ENCODE measurements at places on chromosomes 4 and X.
A peak's percentile ranks its signal among the peaks of the same experiment; 100 is the strongest.

DNA sequence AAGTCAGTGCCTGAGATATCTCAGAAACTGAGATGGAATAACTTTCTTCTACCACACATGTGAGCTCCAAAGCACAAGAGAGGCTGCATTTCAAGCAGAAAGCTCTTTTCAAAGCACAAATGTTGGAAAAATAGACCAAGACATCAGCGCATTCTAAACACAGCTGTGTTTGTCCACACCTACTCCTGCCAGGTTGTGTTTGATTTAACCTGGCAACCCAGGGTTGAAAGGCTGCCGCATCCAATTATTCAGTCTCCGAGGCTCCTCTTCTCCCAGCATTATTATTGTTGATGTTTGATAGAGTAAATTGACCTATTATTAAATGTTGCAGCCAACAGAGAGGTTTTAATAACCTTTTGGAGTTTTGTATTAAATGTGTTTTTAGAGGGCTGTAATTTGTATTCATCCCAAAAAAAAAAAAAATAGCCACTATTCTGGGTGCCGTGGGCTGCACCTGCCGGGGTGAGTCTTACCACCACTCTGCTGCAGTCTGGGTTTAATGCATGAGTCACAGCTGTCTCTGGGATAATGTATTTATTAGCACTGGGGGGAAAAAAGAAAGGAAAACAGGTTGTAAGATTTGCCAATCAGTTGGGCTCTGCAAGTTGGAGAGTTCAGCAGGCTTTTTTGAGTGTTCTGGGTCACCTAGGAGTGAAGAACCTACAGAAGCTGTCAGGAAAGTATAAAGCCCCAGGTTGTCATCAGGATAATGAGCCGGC lies 105.2 kb upstream of the NOCT start:
- no peak for DNase-seq

DNA sequence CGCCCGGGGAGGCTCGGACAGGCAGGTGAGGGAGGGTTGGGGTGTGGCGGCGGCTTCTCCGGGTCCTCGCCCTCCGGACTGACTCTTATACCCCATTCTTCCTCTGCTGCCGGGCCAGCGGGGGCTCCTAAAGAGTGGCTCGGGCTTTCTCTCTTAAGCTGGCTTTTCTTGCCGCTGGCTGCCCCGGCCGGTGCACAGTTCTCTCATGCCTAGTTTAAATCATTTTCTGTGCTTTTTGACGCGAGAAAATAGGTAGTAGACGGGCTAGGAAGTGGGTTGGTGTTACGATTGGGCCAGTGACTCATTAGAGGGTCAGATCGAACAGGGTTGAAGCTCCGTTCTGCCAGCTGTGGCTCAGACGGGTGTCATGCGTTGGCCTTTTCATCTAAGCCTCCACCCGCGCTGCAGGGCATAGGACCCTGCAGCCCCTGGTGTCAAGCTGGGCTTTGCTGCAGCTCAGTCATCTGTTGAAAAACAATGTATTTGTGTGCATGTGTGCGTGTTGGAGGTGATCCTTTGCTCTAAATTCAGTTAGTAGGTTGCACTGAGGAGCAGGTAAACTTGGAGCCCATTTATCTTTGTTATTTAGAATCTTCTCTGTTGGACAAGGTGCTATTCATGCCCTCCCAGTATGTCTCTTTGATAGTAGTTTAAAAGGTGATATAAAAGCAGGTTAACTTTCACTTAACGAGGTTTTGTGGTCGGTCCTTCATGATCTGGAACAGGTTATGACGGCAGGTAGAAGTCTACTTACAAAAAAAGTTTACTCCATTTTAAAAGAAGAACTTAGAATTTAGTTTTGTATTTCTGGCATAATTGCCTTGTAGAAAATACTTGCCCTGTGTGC lies 802 bp downstream of the BMP2K start:
- DNase-seq = peak; percentile 65

GRCh38 chrX:2490634-2491033 lies 10.1 kb downstream of the DHRSX start:
- no peak for DNase-seq

DNA sequence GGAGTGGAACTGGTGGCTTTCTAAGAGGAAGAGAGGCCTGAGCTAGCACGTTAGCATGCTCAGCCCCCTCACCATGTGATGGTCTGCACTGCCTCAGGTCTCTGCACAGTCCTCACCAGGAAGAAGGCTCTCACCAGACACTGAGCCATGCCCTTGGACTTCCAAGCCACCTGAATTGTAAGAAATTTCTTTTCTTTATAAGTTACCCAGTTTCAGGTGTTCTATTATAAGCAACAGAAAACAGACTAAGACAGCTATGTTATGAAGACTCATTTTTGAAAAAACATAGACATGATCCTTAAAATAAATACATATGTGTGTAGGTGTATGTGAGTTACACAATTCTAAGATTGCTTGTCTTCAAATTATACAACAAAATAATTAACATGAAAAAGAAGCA lies 74.7 kb downstream of the CEP44 start:
- peak; percentile 22 for DNase-seq

GRCh38 chrX:124217304-124218251 lies 114.9 kb upstream of the TEX13D start:
- peak; percentile 50 for DNase-seq

- no peak for DNase-seq
Observed at GRCh38 chrX:115490814-115491213, 70.2 kb upstream of the PLS3 start.

DNA sequence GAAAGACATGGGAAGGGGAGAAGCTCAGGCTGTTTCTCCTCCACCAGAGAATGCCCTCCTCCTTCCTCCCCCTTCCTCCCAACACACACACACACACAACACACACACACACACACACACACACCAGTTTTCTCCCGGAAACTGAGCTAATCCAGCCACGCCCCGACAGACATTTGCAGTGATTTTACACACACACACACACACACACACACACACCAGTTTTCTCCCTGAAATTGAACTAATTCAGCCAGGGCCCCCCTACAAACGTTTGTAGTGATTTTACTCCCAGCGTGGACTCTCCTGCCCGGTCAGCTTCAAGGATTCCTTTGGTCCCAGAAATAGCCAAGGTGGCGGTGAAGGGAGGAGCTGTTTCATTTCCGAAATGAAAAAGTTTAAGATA lies 32.9 kb upstream of the STX18 start:
- DNase-seq = peak; percentile 60

DNA sequence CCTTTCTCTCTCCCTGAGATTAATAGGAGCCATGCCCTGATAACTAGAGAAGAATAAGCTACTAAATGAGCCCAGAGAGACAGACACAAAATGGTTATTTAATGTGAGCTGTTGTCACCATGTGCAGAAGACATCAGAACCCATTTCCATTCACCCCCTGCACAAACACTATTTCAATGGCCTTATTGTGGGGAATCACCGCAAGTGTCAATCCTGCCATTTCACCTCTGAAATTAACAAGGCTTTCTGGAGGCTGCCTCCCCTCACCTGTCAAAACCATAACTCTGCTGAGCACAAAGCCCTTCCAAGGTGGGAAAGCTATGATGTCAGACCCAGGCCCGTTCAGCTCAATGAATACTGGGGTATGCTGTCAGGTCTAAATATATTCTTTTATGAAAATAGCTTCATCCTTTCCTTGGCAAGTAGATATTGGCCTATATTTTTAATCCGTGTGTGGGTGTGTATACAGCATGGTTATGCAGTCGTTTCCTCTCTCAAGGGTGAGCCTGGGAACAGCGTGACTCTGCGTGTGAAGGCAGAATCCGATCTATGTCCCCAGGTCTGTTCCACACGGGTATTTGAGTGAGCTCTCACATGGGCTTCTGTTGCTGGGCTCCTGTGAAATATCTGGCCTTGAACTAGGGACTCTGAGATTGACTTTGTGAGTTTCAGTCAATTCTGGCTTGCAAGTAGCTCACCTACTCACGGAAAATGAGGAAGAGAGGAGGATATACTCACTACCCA lies 266.3 kb downstream of the FBXW7 start:
- DNase-seq = no peak

DNA sequence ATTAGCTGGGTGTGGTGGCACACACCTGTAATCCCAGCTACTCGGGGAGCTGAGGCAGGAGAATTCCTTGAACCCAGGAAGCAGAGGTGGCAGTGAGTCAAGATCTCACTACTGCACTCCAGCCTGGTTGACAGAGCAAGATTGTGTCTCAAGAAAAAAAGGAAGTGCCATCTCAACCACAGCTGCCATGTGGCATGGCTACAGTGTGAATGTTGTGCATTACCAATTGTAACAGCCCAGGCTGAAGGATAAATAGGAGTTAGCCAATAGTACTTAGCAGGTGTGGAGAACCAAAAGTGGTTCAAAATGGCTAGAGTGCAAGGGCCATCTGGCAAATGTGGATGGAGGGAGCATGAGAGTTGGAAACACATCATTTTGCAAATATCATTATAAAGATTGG lies 28.9 kb downstream of the SLC25A5 start:
- DNase-seq = no peak

- no peak for DNase-seq
Observed at GRCh38 chr4:188127214-188127874, 11.9 kb upstream of the TRIML1 start.

DNA sequence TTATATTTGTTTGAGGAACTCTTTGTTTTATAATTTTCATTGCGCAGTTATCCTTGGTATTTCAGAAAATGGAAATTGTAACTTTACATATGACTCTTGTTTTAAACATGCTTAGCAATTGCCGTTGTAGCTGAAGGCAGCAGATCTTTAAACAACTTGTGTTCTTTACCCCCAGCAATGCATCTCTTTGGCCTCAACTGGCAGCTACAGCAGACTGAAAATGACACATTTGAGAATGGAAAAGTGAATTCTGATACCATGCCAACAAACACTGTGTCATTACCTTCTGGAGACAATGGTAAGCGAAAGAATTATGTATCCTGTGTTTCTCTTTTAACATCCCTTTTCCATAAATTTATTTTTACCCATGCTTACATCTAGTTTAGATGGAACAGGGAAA lies 263.6 kb downstream of the DCTD start:
- no peak for DNase-seq

- DNase-seq = no peak
Observed at GRCh38 chr4:119504616-119505015, 124.0 kb downstream of the PDE5A start.

GRCh38 chr4:153582954-153583702 lies 101.0 kb upstream of the TLR2 start:
- DNase-seq = no peak

GRCh38 chrX:40733706-40734105 lies 1.6 kb downstream of the MED14 start:
- no peak for DNase-seq

GRCh38 chr4:76758996-76759395 lies 138.9 kb downstream of the SOWAHB start:
- DNase-seq = peak; percentile 51

DNA sequence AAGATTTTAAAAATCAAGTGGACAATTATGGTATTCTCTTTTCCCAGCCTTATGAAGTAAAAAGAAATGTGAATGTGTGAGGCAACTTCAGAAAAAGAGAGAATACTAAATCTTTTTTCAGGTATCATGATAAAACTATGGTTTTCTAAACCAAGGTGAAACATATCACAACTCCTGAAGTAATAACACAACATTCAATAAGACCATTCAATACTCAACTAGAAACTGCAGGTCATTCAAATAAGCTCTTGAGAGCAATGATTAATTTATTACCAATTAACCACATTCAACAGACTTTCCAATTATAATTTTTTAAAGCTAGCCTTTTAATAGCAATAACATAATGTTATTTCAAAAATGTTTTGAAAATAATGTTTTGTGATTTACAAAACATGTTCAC lies 35.8 kb downstream of the SLC10A7 start:
- DNase-seq = peak; percentile 11

GRCh38 chr4:12595489-12595888 lies 888.7 kb downstream of the RAB28 start:
- DNase-seq = no peak

- peak; percentile 67 for DNase-seq
Observed at GRCh38 chrX:69165087-69165651, at the start of gene PJA1. TSS of gene PJA1 (minus strand) at chrX:69165453. CDS start at chrX:69163073, 2,380 bp downstream.

GRCh38 chr4:184448141-184448540 lies 26.2 kb downstream of the IRF2 start:
- DNase-seq = no peak

GRCh38 chr4:105130945-105131344 lies 15.7 kb upstream of the TET2 start:
- DNase-seq = no peak

DNA sequence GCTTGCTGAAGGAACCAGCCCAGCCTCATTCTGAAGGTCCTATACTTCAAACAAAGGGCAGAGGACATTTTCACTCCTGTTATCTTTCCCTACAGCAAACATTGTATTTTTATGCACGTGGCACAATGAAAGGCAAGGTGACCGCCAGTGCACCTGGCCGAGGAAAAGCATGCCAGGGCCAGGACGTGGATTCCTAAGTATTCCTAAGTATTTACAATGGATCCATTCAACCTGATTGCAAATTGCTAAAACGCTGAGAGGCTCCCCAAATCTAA lies 127.9 kb upstream of the FTHL17 start:
- no peak for DNase-seq

DNA sequence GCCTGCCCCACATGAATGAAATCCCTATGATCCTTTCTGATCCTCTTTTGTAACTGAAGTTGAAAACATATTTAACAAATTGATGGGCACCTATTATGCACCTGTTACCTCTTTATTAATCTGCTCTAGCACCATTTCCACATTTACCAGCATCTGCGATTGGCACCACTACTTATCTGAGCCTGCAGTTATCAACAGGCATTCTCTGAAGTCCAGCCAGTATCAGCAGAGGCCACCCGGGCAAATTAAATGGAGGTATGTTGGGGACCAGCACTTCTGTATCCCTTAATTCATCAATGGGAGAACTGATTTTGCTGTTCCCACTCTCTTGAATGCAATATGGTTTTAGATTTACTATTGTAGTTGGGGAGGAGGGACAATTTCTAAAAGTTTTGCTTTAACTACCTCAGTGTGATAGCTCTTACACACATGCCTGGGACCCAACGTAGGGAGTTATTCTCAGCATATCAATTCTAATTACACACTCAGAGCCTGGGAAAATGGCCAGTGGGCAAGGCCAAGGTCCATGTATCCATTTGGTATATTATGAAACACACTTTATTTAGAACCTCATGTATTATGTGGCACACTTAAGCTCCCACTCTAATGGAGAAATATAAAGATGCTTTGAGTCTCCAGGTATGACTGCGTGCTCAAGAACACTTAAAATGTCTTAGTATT lies 1927.1 kb upstream of the PCDH7 start:
- no peak for DNase-seq

DNA sequence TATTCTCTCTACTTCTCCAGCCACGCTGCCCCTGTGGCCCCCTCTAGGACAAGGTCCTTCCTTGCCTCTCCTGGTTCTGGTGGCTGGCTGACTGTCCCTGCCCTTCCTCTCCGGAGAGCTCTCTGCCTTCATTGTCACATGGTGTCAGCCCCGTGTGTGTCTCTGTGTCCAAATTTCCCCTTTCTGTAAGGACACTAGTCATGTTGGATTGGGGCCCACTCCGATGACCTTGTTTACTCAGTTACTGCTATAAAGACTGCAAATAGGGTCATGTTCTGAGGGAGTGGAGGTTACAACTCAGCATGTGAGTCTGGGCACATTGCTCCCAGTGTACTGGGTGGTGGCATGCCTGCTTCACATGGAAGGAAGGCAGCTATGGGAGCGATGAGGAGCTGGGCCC lies 129.5 kb upstream of the PSAPL1 start:
- DNase-seq = no peak

All from GM12865 (cell line).